ENCODE measurements at places on chromosomes 6 and 20. TPM values are rescaled to one million over a fixed set of nuclear protein-coding genes. Genes with fewer than 3 reads are reported as not detected.

The CYP21A2 gene
- total RNA-seq = not detected

The SLC17A1 gene
- total RNA-seq = not detected

The ZKSCAN3 gene
- 7.2 TPM for total RNA-seq

The CD24 gene
- total RNA-seq = 0.49 TPM

The SIRPD gene
- not detected for total RNA-seq

The SYCP2 gene
- total RNA-seq = 0.49 TPM

The NRN1 gene
- 28.7 TPM for total RNA-seq

The BEND6 gene
- total RNA-seq = 0.19 TPM

The ARFGEF3 gene
- 2.1 TPM for total RNA-seq

The UST gene
- total RNA-seq = 0.16 TPM

The PARD6B gene
- 0.82 TPM for total RNA-seq

The HFE gene
- 2.6 TPM for total RNA-seq

The MOG gene
- not detected for total RNA-seq

The CLDN20 gene
- total RNA-seq = not detected

The RIN2 gene
- total RNA-seq = 97.4 TPM

The TRAPPC3L gene
- total RNA-seq = under 0.01 TPM

The HLA-DQA1 gene
- total RNA-seq = not detected
